8988T (cell line): ENCODE measurements at places on chromosomes 5 and 9.

GRCh38 chr5:39680213-39680612, 255.4 kb upstream of the DAB2 start:
- no peak for DNase-seq

DNA sequence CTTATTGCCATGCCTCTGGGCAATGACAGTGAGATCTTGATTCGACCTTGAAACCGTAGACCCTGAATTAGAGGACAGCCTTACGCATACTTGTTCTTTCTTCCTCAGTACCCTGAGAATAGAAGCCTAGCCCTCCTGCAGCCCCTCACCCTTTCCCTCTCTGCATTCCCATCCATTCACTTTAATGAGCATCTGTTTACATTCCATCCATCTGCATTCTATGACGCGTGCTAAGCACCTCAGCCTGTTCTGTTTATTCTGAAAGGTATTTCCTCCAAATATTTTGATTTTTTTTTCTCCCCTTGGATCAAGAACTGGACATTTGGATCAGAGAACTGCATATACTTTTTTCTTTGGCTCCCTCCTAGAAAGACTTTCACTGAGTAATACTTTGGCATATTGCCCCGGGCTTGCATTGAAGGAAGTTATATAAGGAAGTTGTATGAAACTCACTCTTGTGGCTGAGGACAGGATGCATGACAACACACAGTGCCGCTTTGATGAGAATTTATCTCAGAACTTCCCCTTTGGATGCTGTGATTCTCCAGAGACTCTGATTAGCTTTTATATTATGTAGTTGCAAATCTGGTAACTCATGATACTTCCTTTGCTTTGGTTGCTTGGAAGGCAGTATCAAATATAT, 15.7 kb downstream of the TMEM8B start:
- peak; percentile 69 for DNase-seq

DNA sequence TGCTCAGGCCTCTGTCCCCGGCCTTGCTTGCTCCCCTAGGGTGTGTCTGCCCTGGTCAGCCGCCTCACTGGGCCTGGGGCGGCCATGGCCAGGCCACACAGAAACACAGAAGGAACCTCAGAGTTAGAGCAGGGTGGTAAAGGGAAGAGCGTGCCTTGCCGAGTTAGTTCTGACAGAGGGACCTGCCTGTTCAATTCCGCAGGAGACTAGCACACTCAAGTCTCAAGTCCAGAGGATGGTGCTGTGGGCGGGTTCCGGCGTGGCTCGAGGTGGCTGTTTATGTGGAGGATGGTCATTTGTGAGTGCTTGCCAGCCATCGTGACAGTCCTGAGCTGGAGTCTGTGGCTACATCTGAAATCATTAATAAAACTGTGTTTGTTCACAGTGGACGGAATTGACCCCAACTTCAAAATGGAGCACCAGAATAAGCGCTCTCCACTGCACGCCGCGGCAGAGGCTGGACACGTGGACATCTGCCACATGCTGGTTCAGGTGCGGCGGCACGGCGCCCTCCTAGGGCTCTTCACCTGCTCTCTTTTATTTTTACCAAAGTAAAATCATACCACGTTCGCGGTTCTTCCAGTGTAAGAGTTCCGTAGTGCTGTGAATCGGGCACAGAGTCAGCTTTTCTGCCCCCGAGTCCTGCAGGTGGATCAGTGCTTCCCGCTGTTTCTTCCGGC, 95.5 kb upstream of the CACNA1B start:
- no peak for DNase-seq

- DNase-seq = no peak
Measured at GRCh38 chr5:135265497-135266302, 133.3 kb downstream of the MACROH2A1 start.
